Thyroid gland (tissue), 4 donors: ENCODE measurements at places on chromosomes 1 and 21. TPM values are rescaled to one million over a fixed set of nuclear protein-coding genes. Genes with fewer than 3 reads are reported as not detected.

GRCh38 chr1:52032785-52033131 is 852 bp downstream of the KTI12 start:
- peaks cover 14% of the 10 kb centered on the region for H3K4me1 ChIP-seq
- H3K4me3 ChIP-seq: peak overlapping the region; percentile 77
- peak; percentile 20 for DNase-seq
- no peaks in the 10 kb centered on the region for H3K36me3 ChIP-seq
- peak overlapping the region; percentile 54 for H3K27ac ChIP-seq

Gene S100A3
- total RNA-seq: 0.83 TPM

Gene AVPR1B
- 0.68 TPM for total RNA-seq

- H3K36me3 ChIP-seq: no peaks in the 10 kb centered on the region
- H3K27ac ChIP-seq: no peak overlapping the region
- no peak for DNase-seq
- H3K27me3 ChIP-seq: no peaks in the 10 kb centered on the region
- H3K4me3 ChIP-seq: no peak overlapping the region
These were observed 373.8 kb downstream of the TGFB2 start for GRCh38 chr1:218718977-218719376.

GRCh38 chr1:42328916-42329496 is 6.0 kb downstream of the FOXJ3 start:
- no peak overlapping the region for H3K4me3 ChIP-seq
- no peaks in the 10 kb centered on the region for H3K36me3 ChIP-seq
- peaks cover 9% of the 10 kb centered on the region for H3K4me1 ChIP-seq

DNA sequence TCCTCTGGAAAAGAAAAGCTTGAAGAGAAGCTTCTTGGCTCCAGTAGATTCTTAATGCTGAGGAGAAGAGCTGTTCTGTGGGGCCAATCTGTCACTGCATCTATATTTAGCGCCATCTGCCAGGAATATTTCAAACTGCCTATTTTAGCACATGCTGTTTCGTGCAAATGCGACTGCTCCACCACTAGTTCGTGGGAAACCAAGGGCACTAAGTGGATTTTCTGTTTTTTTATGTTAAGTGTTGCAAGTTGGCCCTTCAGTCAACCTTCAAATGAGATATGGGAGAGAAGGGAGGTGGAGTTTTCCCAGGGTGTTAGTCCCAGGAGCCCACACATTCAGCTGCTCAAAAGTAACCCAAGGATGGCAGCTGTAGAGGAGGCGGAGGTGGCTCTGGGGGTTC is 91.9 kb downstream of the TSEN15 start:
- H3K27me3 ChIP-seq: no peaks in the 10 kb centered on the region
- H3K36me3 ChIP-seq: no peaks in the 10 kb centered on the region
- no peak overlapping the region for H3K4me3 ChIP-seq
- H3K4me1 ChIP-seq: peaks cover 16% of the 10 kb centered on the region

DNA sequence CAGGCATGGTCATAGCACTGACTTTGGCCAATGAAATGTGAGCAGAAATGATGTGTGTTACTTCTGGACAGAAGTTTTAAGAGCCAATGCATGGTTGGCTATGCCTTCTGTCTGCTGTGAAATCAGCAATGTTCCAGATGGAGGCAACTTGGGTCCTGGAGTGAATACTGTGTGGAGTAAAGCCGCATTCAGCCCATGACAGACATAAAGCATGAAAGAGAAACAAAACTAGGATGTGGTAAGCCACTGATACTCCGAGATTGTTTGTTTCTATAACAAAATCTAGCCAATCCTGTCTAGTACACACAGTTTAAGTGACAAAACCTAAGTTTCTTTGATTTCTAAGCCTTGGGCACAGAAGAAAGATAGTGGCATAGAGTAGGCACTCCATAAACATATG is 47.1 kb upstream of the ARHGAP29 start:
- H3K4me3 ChIP-seq: no peak overlapping the region
- no peak for DNase-seq
- H3K27me3 ChIP-seq: no peaks in the 10 kb centered on the region

DNA sequence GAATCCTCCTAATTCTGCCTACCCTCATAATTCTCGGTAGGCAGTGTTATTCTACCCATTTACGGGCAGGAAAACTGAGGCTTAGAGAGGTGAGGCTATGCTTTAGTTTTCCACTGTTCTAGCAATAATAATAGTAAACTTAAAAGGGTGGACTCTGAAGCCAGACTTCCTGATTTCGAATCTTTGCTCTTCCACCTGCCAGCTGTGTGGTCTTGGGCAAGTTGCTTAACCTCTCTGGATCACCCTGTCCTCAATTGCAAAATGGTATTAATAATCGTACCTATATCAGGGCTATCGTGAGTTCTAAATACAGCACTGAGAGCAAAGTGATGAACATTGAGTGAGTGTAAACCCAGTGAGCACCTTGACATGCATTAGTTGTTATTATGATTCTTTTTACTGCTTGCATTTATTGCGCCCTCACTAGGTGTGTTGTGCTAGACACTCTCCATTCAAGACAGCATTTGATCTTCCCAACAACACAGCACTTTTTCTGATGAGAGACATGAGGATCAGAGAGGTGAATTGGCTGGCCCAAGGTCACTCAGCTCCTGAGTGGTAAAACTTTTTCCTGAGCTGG is 102.3 kb upstream of the CSF3R start:
- no peak for DNase-seq
- H3K4me3 ChIP-seq: no peak overlapping the region
